CD8-positive, alpha-beta T cell (primary cell): ENCODE measurements at places on chromosomes 4 and X.

GRCh38 chr4:87007528-87008446 lies 73.0 kb downstream of the AFF1 start:
- peak; percentile 34 for DNase-seq

DNA sequence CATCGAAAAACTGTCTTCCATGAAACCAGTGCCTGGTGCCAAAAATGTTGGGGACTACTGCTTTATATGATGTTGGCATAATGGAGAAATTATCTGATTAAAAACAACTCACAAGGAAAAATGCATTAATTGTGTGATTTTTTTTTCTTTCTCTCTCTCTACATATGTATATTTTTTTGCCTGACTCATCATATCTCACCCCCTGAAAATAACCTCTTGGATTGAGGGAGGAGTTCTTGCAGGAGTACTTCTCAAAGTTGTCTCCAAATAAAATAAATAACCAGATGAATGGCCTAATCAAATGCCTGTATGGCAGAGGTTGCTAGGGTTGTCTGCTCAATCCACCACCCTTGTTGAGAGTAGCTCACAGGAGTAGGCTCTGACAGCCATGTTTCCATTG lies 19.9 kb upstream of the TNIP3 start:
- no peak for DNase-seq

DNA sequence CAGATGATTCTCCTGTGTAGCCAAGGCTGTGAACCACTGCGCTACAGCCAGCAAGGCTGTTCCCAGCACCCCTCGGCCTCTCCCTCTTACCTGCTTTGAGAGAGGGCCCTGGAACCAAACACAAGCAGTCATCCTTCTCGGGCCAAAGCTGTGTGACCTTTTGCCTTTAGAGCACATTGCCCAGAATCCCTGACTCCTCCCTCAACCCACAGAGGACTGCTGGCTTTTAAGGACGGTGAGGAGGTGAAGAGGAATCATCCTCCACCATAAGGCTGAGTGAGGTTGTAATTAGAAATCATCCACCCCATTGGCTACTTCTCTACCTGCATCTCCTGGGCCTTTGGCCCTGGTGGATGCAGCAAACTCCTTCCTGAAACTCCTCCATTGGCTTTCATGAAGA lies 93.6 kb upstream of the PJA1 start:
- DNase-seq: no peak

GRCh38 chr4:75989846-75990528 lies 758 bp downstream of the SDAD1 start:
- no peak for DNase-seq

- no peak for DNase-seq
Observed at GRCh38 chr4:97185233-97185632, 958.0 kb downstream of the STPG2 start.

- peak; percentile 34 for DNase-seq
Observed at GRCh38 chrX:154091678-154092077, 5.8 kb downstream of the MECP2 start.

DNA sequence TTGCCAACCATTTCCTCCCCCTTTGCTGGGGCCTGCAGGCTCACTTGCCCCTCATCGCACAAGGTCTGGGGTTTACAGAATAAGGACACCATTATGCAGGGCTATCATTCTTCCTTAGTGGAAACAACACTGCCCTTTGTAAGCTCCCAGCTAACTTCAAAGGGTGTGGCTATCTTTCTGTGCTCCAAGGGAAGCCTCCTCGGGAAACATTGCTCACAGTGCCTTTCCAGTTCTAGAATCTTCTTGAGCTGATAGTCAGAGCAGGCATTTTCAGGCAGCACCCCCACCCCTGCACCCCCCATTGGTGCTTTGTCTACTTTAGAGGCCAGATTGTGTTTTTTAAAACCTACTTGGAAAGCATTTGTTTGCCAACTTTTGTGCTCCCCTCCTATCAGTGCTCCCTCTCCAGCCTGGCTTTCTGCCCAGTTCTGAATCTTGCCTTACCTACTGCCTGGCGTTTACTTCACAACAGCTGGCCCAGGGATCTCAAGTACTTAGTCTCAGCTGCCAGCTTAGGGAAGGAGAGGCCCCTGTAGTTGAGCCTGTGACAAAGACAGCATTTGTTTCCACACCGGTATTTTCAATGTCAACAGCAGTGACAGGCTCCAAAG lies 53.5 kb downstream of the PLAC1 start:
- no peak for DNase-seq

DNA sequence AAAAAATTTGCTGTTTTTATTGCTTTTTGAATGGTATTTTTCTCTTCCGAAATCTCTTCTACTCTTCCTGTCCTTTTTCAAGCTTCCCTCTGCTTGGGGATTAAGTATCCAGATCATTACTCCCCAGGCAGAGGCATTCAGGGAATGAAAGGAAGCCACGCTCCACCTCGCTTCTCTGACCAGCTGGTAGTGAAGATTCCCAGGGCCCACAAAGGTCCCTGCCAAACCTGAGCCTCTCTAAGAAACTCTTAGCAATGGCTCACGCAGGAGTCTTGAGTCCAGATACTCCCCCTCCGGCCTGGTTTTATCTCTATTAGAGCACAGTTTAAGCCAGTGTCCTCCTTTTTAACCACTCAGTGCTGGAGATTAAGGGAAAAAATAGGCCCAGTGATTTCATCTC lies 51.4 kb upstream of the SOD3 start:
- no peak for DNase-seq

DNA sequence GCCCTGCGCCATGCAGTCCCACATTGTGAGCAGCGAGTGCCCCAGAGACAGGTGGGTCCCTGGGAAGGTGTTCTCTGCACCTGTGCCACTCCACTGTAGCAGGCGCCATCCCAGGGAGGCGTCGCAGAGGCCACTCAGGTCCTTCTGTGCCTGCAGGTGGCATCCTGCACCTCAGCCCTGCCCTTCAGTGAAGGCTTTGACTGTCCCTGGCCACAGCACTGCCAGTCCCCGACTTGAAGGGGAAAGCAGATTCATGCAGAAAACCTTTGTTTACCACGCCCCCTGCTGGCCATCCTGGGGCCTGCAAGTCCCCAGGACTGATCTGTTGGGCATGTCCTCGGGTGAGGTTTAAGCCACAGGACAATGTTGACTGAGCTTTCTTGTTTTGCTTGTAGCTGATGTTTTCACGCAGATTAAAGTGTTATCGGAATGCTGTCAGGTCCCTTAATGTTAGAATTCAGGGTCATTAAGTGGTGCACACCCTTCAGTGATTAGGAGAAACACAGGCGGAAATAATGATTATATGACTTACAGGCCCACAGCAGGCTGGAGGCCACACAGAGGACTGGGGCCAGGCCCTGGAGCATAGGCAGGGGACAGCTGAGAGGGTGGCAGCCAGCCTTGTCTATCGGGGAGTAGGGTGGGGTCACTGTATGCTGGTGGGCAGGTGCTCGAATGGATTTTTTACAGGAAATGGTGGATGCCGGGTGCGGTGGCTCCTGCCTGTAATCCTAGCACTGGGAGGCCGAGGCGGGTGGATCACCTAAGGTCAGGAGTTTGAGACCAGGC lies 5.0 kb downstream of the TACC3 start:
- peak; percentile 88 for DNase-seq

GRCh38 chr4:6008092-6008551 lies 10.1 kb downstream of the C4orf50 start:
- DNase-seq: no peak

DNA sequence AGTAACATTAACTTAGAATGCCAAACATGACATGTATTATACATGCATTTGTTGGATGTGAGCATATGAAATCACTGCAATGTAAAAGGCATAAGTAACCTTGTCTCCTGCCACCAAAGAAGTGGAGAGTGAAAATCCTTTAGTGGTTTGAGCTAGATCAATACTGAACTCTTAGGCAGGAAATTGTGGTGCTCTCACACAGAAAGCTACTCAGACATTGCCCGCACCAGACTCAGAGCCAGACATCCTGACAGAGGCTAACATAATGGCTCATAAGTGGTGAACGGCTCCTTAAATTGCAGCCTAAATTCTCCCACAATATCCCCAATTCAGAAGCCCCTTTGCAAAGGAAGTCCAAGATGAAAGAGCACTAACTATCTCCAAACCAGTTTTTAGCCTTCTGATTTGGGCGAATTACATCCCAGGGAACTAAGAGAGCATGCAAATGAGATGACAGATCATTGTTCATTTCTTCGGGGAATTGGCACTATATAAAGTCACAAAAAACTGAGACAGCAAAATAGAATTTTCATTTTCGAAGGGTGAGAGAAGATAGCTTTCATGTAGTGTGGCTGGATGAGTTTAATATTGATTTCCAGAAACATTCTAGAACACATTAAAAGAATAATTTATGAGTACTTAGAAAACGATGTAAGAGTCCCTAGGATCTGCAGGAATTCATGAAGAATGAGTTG lies 233.6 kb upstream of the RPS6KA3 start:
- no peak for DNase-seq
